ENCODE measurements at places on chromosomes 6 and 20. TPM values are rescaled to one million over a fixed set of nuclear protein-coding genes. Genes with fewer than 3 reads are reported as not detected.

Gene SLC35B2
- 30.0 TPM for total RNA-seq

Gene ZNF311
- total RNA-seq: 0.17 TPM

Gene RNF182
- total RNA-seq: not detected

Gene GPR6
- not detected for total RNA-seq

Gene PI16
- total RNA-seq: 1.1 TPM

DNA sequence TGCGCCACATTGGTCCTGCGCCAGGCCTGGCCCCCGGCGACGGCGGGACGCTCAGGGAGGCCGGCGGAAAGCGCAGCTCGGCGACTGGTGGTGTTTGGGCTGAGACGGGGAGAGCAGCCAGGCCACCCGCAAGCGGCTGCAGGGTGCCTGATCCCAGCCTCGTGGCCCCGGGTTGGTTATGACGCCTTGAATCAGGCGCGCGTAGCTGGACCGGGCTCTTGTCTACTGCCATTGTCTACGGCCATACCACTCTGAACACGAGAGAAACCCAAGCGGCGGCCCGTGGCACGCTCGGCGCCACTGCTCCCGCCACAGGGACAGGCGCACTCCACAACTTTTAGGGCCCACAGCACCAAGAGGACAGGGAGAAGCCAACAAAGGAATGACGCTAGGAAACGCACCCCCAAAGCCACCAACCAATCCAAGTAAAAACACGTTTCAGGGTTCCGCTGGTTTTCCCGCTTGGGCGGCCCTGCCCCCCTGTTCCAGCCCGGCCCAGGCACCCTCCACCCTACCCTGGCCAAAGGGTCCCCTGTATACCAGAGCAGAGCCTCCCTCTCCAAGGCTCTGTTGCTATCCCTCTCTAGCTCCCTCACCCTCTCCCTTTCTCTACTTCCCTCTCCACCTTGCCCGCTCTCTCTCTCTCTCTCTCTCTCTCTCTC lies 1849.3 kb upstream of the DEFB115 start:
- DNase-seq: no peak

DNA sequence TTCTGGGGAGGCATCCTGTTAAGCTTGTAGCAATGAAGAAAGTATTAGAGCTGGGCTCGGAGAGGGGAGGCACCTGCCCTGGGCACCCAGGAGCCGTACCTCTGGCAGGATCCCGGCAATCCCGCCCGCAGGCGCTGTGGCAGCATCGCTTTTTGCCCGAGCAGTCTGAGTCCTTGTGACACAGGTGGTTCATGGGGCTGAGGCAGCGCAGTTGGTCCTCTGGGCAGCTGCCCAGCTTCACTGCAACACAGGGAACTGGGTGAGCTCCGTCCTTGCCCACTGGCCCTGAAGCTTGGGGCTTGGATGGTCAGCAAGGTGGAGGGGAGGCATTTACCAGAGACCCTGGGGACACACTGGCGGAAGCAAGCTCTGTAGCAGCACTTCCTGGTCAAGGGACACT lies 4.7 kb downstream of the WFDC5 start:
- DNase-seq: no peak

- no peak for DNase-seq
Observed at GRCh38 chr6:108795814-108796213, 52.4 kb upstream of the ARMC2 start.

DNA sequence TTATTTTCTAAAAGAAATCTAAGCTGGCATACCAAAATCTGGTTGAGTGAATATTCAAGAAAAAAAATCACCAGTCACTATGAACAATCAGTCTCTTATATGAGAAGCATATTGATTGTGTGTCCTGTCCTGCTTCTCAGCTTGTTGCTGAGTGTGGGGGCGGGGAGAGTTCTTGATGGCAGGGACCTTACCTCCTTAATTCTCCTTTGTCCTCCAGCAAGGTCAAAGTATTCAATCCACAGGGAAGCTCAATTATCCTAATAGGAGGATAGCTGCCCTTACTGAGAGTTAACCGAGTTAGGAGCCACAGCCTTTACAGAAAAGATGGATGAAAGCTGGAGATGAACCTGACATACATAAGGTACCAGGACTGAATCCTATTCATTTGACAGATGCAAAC lies 154.0 kb downstream of the LY86 start:
- DNase-seq: no peak

DNA sequence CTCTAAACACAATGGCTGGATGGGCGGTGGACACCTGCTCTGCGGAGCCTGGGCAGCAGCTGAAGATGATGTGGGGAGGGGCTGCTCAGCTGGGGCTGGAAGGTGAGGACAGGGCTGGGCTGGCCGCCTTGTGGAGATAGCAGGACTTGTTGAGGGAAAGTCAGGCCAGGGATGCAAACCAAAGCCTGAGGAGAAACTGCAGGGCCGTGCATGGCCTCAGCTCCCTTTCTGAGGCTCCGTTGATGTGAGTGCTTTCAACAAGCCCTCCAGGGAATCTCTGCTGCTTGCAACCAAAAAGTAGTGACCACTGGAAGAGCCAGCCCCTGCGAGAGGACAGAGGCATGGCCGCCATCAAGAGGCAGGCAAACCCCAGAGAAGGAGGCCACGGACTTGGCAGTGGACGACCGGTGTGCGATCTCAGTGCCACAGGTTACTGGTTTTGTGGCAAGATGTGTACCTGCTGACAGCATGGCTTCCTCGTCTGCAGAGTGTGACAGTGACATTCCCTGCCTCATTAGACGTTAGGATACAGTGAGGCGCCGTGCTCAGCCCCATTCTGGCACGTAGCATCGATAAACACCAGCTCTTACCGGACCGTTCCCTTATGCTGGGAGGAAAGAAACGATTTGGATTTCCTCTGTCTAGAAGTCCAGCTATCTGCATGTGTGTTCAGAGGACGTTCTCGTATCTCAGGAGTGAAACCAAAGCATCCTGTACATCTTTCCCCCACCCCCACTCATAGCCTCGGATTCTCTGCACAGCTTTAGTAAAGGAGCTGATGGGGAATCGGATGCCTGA lies 37.9 kb downstream of the ERMARD start:
- DNase-seq: peak; percentile 12

DNA sequence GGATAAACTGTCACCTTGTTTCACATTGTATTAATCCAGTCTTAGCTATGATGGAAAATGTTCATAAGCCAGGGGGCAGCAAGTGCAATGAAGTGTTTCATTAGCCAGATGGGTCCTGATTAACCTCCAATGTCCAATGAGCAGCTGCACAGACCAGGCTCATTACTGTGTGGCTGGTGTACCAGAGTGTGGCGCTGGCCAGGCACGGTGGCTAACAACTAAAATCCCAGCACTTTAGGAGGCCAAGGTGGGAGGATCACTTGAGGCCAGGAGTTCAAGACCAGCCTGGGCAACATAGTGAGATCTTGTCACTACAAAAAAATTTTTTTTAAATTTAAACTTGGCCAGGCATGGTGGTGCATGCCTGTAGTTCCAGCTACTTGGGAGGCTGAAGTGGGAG lies 201.7 kb upstream of the FOXQ1 start:
- DNase-seq: no peak

DNA sequence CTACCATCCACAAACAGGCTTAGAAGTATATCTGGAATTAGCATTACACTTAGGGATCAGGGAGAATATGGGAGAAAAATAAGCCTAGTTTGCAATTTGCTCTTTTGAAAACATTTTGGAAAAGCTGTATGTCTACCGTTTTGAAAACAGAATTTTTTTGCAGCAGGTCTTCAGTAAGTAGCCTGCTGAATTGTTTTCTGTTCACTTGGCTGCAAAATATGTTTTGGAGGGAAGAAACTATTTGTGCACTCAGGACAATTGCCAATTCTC lies 39.6 kb downstream of the ILRUN start:
- DNase-seq: no peak

DNA sequence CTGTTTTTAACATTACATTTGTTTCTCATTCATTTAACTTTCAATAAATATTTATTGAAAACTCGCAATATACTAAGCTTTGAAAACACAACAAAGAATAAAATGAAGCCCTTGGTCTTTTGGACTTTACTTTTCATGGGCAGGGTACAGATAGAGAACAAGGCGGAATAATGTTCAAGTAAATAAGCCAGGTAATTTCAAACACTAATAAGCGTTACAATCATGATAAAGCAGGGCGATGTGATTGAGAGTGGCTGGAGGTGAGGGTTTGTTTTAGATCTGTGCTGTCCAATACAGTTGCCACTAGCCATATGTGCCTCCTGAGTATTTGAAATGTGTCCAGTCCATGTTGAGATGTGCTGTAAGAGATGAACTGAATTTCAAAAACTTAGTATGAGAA lies 307.1 kb downstream of the ALDH8A1 start:
- DNase-seq: no peak

DNA sequence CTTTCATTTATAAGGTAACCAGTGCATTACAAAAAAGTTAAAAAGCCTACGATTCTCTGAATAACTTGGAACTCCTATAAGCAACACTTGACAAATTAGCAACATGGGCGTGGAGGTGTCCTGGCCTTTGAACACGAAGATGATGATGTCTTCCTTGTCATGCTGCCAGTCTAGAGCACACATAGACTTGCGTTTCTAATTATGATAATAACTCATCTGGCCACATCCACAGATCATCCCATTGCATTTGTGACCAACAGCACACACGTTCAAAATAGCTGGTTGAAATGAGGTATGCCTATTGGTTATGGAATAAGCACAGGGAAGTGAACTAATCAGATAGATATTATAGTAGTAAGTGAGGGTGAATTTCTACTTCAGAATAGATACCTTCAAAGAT lies 608.9 kb downstream of the PRKN start:
- no peak for DNase-seq

GRCh38 chr6:53793318-53794136 lies 1.3 kb upstream of the LRRC1 start:
- peak; percentile 55 for DNase-seq
